AG08395 (cell line): ENCODE measurements at places on chromosomes 5 and 9.

DNA sequence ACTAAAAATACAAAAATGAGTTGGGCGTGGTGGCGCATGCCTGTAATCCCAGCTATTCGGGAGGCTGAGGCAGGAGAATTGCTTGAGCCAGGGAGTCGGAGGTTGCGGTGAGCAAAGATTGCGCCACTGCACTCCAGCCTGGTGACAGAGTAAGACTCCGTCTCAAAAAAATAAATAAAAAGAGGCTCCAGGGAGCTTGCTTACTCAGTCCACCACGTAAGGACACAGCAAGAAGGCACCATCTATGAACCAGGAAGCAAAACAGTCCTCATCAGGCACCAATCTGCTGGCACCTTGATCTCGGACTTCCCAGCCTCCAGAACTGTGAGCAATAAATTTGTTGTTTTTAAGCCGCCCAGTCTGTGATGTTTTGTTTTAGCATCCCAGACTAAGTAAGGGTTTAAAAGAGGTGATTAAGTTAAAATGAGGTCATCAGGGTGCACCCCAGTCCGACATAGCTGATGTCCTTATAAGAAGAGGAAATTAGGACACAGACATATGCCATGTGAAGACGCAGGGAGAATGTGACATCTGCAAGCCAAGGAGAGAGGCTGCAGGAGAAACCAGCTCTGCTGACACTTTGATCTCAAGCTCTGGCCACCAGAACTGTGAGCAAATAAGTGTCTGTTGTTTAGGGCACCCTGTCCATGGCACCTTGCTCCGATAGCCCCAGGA lies 45.9 kb downstream of the C9orf50 start:
- DNase-seq: no peak

GRCh38 chr9:109950710-109951443 lies 170.9 kb downstream of the PALM2AKAP2 start:
- DNase-seq: no peak

DNA sequence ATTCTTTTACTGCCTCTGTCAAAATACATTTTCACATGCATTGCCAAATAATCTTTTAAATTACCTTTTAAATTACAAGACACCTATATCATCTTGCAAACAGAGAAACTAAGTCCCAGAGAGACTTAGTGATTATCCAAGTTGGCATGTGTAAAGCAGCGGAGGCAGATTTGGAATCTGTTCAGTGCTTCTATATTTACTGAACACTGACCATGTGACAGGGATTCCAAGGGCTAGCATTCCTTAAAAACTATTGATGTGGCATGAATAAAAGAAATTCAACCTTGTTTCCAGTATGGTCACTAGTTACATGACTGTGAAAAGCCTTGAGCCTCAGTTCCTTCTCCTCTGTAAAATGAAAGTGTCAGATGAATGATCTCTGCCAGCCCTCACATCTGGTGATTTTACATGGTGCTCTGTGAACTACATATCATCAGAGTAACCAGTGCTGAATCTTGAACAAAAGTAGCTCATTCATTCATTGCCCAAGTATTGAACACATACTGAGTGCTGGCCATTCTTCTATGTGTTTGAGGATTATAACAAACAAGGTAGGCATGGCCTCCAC lies 71.9 kb upstream of the PPP1R2B start:
- DNase-seq: no peak

GRCh38 chr5:6108540-6108848 lies 269.9 kb downstream of the MED10 start:
- DNase-seq: no peak

DNA sequence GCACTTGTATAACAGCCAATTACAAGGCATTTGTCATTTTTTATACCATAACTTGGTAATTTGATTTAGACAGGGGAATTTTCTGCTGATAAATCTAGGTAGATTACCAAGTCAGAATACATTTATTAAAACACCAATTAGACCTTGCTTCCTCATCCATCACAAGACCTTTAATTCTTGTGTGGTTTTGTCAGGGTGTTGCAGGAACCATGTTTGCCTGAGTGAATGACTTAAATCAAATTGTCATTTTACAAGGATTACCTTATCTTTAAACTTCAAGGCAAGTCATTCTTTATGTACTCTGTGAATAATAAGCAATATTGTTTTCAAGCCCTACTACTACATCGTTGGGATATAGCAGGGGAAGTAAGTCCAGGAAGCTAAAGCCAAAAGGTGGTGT lies 257.7 kb downstream of the KCTD16 start:
- DNase-seq: no peak
